ENCODE measurements at places on chromosomes 6 and 20.

GRCh38 chr20:19758133-19758500, at the start of gene RIN2:
RIN2 (plus strand) TSS chr20:19758258; CDS start chr20:19889602, 131,344 bp downstream.
- peak; percentile 42 for DNase-seq

DNA sequence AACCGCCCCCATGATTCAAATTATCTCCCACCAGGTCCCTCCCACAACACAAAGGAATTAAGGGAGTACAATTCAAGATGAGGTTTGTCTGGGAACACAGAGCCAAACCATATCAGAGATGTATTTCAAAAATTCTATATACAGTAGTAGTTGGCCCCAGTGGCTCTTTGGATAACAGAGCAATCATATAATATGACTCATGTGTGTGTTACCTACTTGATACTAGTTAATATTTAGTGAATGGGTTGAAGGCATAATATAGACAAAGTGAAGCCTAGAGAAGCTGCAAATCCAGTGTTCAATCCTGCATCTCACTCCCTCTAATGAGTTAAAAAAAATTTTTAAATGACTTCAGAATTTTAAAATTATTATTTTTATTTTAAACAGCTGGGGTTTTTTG, 43.2 kb downstream of the KAT14 start:
- no peak for DNase-seq

DNA sequence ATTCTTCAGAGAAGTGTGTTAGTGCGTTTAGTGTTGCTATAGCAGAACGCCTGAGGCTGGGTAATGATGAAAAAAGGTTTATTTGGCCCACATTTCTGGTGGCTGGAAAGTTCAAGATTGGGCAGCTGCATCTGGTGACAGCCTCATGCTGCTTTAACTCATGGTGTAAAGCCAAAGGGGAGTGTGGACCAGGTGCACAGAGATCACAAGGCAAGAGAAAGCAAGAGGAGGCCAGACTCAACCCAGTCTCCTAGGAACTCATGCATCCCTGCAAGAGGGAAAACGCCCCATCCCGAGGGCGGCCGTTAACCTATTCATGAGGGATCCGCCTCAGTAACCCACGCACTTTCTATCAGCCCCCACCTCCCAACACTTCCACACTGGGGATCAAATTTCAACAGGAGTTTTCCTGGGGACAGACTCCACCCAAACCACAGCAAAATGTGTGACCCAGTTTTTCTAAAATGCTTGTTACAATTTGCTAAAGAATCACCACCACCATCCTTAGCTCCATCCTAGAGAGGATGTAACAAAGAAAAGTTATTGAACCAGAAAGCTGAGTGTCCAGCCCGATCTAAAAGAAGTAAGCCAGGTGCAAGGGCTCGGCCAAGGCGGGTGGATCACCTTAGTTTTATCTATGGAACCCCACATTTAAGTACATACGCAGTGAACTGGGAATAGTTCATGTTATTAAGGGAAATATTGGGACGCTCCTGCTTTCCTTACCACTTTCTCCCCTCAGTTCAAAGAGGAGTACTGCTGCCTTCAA, 164.8 kb downstream of the QKI start:
- no peak for DNase-seq

DNA sequence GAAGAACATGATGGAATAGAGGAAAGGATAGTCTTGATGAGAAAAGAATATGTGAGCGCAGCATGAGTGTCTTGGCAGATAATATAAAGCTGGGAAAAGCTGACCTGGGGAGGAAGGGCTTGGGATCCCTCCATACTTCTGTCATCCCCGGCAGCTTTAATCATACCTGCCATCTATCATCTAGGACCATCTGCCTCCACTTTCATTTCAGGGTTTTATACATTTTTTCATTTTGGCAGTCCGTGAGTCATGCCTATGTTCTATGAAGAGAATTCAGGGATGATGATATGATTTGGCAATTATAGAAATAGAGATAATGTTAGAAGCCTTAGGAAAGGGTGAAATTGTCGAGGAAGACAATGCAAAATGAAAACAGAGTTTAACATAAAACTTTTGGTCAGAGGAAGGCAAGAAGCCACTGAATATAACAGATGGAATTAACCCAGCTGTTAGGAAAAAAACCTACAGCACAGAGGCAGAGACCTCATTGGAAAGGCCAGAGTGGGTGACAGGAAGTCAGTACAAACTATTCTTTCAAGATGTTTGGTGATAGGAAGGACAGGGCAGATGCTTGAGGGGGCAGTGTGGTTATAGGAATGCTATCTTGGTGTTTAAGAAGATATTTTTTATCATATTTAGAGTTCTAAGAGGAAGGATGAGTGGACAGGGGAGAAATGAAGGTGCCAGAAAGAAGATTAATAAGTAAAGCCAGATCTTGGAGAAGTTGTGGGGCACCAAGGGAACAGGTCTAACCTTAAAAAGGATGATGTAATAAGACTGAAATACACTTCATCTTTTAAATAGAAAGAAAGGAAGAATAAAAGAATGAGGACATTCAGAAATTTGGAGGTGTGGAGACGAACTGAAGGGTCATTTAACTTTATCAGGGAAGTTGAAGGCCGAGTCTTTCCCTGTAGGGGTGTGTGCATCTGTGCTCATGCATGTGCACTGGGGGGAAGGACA, 37.8 kb downstream of the MARCKS start:
- DNase-seq = peak; percentile 59

DNA sequence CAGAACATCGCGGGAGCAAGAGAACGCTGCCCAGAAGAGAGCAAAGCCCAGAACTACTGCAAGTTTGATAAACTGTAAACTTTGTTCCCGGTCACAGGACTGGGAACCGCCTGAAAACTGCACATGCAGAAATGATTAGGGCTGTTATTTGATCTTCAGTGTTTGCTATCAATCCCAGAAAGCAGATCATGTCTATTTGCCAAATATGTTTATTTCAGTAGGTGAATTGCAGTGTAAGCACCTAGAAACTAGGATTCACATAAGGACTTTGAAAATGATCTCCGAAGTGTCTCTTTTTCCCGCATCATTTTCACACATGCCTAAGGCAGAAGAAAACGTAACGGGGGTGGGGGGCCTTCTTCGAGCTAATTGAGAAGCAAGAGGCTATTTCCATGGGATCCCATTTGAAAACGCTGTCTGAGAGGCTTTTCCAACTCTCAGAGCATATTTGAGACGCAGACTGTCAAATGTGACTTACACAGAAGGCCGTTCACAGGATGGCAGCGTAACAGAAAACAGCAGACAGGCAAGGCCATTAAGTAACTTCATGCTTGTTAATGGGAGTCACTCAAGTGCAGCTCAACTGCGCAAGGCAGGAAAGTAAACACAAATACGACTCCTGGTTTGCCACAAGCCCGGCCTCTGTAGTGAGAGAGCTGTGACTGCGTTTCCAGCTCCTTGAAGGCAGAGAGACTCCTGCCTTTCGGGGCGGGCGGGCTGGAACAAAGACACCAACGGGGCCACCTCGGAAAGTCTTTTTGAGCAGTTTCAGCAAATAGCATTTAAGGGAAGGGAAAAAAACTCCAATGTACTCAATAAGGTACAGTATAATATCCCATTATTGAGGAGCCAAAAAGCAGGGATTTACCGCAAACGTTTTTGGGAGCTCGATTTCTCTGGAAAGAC, 144.7 kb upstream of the ZNF217 start:
- peak; percentile 66 for DNase-seq

Data from muscle of arm (tissue), 14 donors.